GM23248 (cell line): ENCODE measurements at places on chromosomes 2 and 18. TPM values are rescaled to one million over a fixed set of nuclear protein-coding genes. Genes with fewer than 3 reads are reported as not detected.

DNA sequence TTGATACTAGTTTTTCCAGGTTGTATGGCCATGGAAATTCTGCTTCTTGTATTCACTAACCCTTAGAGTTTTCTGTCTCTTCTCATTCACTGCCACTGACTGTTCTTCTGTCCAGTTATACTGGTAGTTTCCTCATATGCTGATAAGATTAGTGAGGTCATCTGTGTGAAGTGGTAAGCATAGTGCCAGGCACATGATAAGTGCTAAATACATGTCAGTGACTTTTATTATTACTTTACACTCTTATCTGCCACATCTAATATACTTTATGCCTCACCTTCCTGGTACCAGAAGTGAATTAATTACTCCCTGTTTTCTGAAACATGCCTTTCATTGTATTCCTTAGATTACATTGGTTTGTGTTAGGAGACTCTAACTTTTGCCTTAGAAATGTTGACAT, 91.3 kb downstream of the NBEAL1 start:
- no peak for DNase-seq

DNA sequence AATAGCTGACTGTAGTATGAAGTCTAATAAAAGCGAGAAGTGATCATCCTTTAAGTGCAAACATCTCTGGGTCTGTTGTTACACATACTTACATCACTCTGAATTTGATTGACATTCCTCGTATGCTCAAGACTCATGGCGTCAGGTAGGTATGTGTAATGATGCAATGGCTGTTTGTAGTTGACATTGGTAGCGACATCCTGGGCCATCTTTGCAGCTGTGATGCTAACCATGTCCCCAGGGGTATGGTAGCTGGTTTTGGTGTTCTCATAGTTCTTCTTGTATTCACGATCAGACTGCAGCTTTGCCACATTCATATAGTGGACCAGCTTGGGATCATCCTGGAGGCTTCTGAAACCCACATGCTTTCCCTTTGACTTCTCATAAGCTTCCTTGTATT, 62.0 kb downstream of the NEB start:
- no peak for DNase-seq

The MARS2 gene
- 4.0 and 5.8 TPM in 2 replicates for total RNA-seq

GRCh38 chr2:43717322-43717721, 41.1 kb upstream of the C1GALT1C1L start:
- no peak for DNase-seq

DNA sequence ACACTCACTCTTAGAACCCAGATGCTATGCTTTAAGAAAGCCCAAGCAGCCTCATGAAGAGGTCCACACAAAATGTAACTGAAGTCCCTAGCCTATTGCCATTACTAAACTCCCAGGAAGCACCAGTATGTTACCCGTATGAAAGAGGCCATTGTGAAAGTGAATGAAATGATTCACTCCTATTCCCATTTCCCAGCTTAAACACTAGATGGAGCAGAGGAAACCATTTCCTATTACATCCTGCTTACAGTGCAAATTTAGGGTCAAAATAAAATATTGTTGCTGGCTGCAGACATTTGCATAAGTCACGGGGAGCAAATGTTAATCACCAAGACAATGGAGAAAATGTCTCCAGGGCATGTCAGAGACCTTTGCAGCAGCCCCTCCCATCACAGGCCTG, 989.7 kb upstream of the CRIM1 start:
- DNase-seq, result peak; percentile 1

DNA sequence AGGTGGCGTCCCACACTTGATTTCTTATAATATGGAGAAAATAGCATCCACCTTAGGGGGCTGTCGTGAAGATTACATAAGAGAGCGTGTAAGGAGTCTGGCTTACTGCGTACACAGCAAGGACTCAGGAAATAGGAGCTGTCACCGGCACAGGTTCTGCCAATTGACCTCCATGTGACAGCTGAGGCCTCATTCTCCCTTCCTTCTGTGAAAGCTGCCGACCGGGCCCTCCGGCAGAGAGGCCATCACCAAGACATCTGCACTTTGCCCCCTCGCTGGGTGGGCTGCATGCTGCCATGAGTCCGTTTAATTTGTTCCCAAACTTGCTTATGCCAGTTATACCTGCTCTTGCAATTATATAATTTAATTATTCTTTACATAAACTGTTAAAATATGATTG, 27.7 kb downstream of the HS1BP3 start:
- no peak for DNase-seq

The LYG2 gene
- not detected in 2 replicates for total RNA-seq

- no peak for DNase-seq
These were observed 636.7 kb upstream of the SYT4 start for GRCh38 chr18:43914018-43914417.

The RAPH1 gene
- total RNA-seq, result 83.9 and 144 TPM in 2 replicates

DNA sequence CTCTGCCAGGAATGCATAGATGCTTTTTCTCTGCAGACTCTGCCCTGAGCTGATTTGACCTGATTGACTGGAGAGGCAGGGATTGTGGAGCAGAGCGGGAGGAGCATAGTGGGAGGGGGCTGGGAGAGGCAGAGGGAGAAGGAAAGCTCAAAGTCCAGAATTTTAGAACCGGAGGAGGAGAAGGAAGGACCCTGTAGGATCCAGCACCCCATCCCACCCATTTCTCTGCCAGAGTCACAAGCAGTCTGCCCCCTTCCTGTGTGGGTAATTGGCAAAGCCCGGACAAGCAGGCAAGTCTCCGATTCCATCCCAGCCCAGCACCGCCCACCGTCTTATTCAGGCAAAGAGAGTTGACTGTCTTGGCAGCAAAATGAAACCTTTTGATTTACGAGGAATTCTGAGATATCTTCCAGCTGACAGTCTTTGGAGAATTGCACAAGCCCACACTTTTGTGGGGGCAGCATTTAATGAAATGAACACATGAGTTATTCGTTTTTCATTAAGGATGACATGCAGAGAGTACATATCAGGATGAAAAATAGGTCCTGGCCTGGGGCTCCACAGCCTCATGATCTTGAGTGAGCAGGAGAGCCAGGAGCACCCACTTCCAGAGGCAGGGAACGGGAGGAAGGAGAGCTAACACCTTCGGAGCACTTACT, 103.1 kb downstream of the MCFD2 start:
- DNase-seq, result peak; percentile 92

The ASB1 gene
- total RNA-seq, result 35.5 and 38.4 TPM in 2 replicates

- peak; percentile 95 for DNase-seq
These were observed at the start of gene FAP for GRCh38 chr2:162243294-162243693. Gene FAP (minus strand): TSS chr2:162243445. CDS start chr2:162243327, 118 bp downstream.
